Kidney capillary endothelial cell (primary cell): ENCODE measurements at places on chromosomes 11 and 22.

DNA sequence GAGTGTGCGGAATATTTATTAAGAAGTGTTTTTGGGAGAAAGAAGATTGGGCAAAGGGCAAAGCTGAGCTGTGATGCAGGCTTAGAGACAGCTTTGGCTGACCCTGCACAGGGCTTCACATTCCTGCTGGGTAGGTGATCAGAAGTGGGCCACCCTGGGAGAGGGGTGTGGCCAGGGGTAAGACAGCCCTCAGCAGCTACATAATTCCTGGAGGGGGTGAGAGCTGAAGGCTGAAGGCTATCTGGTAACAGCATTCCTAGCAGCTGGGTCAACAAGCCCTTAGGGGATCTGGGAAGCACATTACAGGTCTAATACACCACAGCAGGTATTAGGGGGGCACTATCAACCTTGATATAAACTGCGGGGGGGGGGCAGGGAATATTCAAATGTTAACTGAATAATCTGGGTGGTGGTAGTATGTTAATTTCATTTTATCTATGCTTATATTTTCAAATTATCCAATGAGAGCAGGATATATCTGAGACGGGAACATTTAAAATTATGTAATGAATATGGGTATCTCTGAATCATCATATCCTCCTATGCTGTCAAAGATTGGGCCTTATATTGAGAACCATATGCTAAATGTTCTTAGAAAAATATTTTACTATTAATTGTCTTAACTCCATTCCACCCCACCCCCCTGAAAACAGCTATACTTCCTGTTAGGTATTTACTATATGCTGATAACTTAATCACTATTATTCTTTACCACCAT, 5.9 kb downstream of the OOSP1 start:
- no peak for DNase-seq

DNA sequence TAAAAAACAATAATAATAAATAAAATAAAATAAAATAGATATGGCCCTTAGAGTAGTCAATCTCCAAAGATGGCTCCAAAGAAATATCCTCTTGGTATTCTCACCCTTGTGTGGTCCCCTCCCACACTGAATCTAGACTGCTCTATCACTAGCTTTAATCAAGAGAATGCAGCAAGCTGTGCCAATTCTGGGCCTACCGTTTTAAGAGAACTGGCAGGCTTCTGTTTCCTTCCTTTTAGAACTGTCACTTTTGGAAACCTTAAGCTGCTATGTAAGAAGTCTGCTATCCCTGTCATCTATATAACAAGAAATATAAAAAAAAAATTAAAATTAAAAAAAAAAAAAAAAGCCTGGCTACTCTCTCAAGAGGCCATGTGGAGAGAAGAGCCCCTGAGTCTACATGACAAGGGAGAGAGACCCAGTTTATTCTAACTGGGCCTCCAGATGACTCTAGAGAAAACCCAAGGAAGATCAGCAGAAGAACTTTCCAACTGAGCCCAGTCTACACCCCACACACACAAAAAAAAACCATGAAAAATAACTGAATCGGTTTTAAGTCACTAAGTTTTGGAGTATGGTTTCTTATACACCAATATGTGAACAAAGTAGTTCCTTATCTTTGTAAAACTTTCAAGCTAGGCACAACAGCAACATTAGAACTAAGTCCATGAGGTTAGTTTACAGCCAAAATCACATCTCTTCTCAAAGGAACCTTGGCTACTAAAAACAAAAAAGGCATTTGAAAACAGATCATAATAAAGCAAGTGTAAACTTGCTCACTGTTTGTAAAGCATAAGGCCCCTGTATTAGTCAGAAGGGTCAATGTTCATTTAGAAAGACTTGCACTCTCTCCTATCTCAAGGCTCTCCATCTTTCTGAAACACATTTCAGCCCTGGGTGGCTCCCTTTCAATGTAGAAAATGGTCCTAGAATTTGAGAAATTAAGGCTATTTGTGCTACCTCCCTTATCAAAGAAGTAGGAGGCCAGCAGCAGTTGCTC, 67.3 kb downstream of the AMBRA1 start:
- no peak for DNase-seq

DNA sequence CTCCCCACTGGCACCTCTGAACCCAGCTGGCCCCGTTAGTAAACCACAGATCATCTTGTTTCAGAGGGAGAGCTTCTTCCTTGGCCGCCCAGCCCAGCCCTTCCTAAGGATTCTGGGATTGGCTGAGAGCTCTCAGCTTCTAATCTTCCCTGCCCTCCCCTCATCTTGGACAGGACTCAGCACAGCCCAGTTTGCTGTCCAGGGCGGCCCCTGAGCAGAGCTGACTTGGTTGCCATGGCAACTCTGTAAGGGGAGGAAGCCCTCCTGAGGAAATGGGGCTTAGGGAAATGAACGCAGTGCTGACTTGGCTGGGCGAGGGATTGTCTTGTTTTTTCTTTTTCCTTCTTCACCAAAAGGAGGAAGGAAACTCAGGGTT, 4.6 kb downstream of the APOL4 start:
- DNase-seq, result peak; percentile 81

DNA sequence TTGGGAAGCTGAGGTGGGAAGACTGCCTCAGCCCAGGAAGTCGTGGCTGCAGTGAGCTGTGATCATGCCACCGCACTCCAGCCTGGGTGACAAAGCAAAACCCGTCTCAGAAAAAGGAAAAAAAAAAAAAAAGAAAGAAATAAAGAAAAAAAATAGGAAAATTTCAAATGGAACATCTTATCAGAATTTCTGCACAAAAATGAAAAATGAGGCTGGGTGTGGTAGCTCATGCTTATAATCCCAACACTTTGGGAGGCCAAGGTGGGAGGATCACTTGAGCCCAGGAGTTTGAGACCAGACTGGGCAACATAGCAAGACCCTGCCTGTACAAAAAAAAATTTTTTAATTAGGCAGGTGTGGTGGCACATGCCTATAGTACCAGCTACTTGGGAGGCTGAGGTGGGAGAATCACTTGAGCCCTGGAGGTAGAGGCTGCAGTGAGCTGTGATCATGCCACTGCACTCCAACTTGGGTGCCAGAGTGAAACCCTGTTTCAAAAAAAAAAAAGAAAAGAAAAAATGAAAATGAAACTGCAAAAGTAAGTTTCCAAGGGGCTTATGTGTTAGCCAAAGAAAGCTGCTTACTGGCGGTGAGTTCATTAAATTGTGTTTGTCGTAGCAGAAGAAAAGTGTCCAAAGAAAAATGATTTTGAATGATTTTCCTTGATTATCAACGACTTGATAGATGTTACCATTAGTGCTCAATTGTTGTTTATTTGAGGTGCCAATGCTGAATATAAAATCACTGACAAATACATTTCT, 7.5 kb upstream of the CRKL start:
- DNase-seq, result no peak

- no peak for DNase-seq
Observed at GRCh38 chr11:34510218-34510617, 3.4 kb downstream of the ELF5 start.

GRCh38 chr11:32775908-32776307, 18.6 kb downstream of the CCDC73 start:
- DNase-seq, result no peak

- DNase-seq, result no peak
Observed at GRCh38 chr22:31896472-31896871, 47.9 kb upstream of the YWHAH start.

DNA sequence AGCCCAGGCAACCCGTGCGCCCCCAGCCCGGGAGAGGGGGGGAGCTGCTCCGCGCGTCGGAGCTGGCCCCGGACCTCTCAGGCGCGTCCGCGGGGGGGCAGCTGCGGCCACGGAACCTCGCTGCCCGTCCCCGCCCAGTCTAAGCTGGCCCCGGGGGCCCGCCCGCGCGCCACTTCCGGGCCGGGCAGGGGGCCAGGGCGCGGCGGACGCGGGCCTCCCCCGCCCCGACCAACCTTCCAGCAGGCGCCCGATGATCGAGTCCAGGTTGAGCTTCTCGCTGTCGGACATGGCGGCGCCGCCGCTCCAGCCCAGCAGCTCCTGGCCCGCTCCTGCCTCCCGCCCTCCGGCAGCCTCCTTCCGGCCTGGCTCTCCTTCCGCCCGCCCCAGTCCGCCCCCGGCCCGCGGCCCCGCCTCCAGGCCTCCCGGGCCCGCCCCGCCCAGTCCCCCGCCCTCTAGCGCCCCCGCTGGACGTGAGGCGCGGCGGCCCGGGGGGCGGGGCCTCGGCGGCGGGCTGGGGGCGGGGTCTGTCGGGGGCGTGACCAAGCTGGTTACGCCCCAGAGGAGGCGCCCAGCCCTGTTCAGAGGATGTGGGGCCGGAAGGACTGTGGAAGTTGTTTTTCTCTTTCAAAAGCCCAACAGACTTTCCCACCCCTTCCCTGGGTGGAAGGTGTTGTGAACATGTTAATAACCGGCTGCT, at the start of gene PPP1CA:
Gene PPP1CA (minus strand): TSS at position 364 of the 697 bp plus-strand sequence. CDS start 76 bp downstream, at position 288.
- peak; percentile 86 for DNase-seq

DNA sequence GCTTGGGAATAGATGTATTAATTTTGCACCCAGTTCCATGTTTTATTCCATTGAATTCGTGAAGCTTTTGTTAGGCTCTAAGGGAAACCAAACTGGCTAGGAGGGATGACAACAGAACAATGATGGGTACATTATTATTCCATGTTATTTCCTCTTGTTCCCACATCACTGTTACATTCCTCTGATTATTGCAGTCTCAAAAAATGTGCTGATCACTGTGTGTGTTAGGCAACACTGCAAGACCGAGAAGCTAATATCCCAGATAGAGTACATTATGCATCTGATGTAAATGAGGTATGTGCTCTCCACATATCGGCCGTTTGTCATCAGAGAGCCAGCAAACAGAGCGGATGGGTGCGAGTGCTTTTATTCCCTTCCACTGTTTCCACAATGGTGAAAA, 327.9 kb downstream of the SOX6 start:
- no peak for DNase-seq
